Caudate nucleus (tissue), 63 donors: ENCODE measurements at places on chromosomes 12 and 14.

DNA sequence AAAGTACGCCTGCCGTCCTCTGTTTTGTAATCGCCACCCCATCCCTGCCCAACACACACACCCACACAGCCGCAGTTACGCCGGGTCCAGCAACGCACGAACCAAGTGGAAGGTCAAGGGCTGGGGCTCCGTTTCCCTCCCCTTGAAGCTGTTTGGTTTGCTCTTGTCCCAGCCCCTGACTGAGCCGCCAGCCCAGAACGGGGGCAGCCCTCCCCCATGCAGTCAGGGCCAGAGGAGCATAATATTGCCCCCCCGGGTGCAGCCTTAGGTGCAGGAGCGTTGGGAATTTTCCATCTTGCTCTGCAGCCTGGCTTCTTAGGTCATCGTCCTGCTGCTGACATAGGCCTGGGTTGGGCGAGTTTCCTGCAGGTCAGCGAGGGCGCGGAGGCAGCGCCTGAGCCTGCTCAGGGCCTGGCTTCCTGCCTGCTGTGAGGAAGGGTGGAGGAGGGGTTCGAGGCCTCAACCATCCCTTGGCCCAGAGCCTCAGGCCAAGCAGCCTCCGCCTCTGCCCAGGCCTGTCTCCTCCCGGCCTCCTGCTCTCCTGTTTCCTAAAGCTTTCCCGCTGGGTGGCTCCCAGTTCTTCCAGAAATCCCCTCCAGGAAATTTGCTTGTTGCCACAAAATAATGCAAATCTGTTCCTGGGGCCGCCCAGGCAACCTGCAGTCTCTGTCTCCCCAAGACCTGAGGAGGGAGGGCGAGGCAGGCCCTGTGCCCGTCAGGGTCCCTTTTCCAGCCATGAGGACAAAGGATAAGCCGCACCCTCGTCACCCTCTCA, 44.5 kb downstream of the PSMA6 start:
- DNase-seq: no peak

GRCh38 chr12:49527361-49528130, 11.3 kb upstream of the KCNH3 start:
- no peak for DNase-seq

- no peak for DNase-seq
Measured at GRCh38 chr12:46891306-46891705, 65.5 kb upstream of the SLC38A4 start.

GRCh38 chr12:124640056-124640455, 72.6 kb upstream of the NCOR2 start:
- DNase-seq: no peak

- DNase-seq: no peak
Measured at GRCh38 chr14:81473456-81474147, 60.1 kb downstream of the SEL1L start.

DNA sequence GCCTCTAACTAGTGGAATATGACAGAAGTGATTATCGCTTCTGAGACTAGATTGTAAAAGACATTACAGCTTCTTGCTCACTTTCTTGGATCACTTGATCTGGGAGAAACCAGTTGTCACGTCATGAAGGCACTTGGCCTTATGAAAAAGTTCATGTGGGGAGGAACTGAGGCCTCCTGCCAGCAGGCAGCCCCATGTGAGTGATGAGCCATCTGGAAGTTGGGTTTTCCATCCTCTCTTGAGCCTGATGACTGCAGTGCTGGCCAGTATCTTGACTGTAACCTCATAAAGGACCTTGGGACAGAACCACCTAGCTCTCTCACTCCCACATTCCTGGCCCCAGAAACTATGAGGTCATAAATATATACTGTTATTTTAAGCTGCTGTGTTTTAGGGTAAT, 28.0 kb downstream of the TTLL5 start:
- DNase-seq: no peak
